Upper lobe of right lung (tissue), 1 donor: ENCODE measurements at places on chromosomes 5 and 9. TPM values are rescaled to one million over a fixed set of nuclear protein-coding genes. Genes with fewer than 3 reads are reported as not detected.

DNA sequence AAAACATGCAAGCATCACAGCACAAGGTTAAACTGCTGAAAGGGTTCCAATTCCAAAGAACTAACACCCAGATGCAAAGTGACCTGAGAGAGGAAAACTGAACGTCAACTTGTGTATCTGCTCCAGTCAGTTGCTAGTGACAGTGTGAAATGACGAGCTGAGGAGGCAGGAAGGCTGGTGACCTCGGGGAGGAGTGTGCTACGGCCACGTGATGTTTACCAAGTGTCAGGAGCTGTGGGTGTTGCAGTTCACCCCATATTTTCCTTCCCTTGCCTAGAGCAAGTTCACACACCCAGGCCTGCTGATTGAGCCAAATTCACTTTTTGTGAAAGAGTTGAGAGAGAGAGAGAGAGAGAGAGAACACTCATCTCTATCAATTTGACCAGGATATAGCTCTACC lies 231.6 kb upstream of the ANKH start:
- H3K27me3 ChIP-seq = no peaks in the 10 kb centered on the region
- no peaks in the 10 kb centered on the region for H3K36me3 ChIP-seq
- H3K27ac ChIP-seq = no peak overlapping the region
- no peaks in the 10 kb centered on the region for H3K4me1 ChIP-seq
- no peak overlapping the region for H3K4me3 ChIP-seq

- H3K27me3 ChIP-seq = peaks cover 12% of the 10 kb centered on the region
- H3K36me3 ChIP-seq = no peaks in the 10 kb centered on the region
- DNase-seq = peak; percentile 89
- peak overlapping the region; percentile 90 for H3K4me3 ChIP-seq
- peak overlapping the region; percentile 90 for H3K27ac ChIP-seq
- H3K4me1 ChIP-seq = peaks cover 15% of the 10 kb centered on the region
Measured at GRCh38 chr9:21801683-21802417, 586 bp upstream of the MTAP start.

GRCh38 chr5:125487231-125487630 lies 740.8 kb upstream of the ZNF608 start:
- peaks cover 11% of the 10 kb centered on the region for H3K4me1 ChIP-seq
- H3K27me3 ChIP-seq = no peaks in the 10 kb centered on the region
- no peak for DNase-seq

DNA sequence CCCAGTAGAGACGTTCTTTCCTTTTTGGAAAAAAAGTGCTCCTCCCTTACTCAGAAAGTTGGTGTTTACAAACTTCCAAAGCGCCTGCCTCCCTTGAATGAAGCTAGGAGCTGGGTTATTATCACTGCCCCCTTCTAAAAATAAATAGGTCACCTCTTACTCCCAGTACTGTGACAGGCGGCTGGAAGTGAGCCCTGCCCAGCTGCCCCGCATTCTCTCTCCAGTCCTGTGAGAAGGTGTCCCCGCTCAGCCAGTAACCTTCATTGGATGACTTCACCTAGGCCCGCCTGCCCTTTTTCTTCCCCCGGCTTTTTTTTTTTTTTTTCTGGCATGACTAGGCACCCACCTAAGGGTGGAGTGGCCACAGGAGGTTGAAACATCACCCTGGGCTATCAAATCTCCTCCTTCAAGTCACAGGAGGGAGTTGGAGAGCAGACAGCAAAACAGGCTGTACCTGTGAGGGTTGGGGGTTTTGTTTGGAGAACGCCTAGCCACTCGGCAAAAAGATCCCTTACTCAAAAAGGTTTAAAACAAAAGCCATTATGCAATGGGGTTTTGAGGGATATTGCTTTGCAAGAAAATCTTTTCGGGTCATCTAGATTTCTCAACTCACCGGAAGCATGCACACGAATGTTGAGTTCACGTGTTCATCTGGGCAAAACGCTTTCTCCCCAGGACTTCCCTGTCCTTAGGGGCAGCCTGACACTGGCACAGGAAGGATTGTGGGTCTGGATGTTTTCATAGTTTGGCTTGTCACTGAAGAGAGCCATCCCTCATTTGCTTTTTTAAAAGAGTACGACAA lies 43.3 kb upstream of the ZNF622 start:
- H3K27me3 ChIP-seq = no peaks in the 10 kb centered on the region
- H3K4me1 ChIP-seq = no peaks in the 10 kb centered on the region
- peak; percentile 78 for DNase-seq

DNA sequence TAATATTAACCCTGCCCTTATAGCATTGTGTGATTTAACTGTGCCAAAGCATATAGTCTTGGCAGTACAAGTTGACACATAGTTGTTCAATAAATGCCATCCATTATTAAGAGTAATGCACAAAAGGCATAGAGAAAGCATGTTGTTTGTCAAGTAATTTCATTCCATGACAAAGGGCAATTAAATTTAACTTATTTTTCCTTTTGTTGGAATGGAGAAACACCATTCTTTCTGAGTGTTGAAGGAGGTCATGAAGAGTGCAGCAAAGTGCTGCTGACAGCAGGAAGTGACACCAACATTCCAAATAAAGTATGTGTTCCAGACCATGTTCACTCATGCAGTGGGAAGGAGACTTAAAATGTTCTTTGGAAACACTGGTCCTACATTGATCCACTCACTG lies 29.1 kb downstream of the ANKDD1B start:
- H3K27me3 ChIP-seq = no peaks in the 10 kb centered on the region
- no peak overlapping the region for H3K4me3 ChIP-seq
- no peaks in the 10 kb centered on the region for H3K4me1 ChIP-seq

GRCh38 chr9:38380872-38381534 lies 11.5 kb upstream of the ALDH1B1 start:
- no peaks in the 10 kb centered on the region for H3K27me3 ChIP-seq
- no peaks in the 10 kb centered on the region for H3K36me3 ChIP-seq
- H3K27ac ChIP-seq = no peak overlapping the region
- no peak for DNase-seq
- H3K4me3 ChIP-seq = no peak overlapping the region
- no peaks in the 10 kb centered on the region for H3K4me1 ChIP-seq

DNA sequence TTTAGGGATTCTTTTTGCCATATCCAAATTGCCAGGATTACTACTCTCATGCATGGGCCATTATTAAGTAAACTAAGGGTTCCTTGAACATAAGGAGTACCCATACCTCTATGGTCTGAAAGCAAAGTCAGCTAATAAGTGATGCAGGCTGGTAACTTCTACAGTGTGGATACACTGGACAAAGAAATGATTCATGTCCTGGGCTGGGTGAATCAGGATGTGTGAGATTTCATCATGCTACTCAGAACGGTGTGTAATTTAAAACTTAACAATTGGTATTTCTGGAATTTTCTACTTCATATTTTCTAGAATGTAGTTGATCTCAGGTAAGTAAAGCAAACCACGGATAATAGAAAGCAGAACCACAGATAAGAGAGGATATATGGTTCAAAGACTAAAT lies 428.8 kb downstream of the CHSY3 start:
- no peaks in the 10 kb centered on the region for H3K36me3 ChIP-seq
- H3K4me1 ChIP-seq = no peaks in the 10 kb centered on the region
- no peaks in the 10 kb centered on the region for H3K27me3 ChIP-seq
- no peak for DNase-seq

DNA sequence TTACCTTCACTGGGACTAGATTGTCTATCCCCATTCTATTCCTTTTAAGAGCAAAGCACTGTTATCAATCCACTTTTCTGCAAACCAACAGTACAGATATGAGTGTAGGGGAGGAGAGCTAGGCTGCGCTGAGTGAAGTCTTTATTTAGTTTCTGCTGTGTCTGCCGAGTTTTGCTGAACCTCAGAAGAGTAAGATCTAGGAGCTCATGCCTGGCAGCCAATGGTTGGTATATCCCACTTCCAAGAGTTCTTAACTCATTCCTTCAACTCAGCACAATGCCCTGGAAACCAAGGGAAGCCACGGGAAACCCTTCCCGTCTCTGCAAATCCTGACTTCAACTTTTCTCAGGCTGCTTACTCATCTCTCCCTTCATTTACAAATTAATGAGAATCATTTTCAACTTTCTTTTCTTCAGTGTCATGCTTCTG lies 58.0 kb upstream of the JAK2 start:
- H3K4me3 ChIP-seq = no peak overlapping the region
- no peak overlapping the region for H3K27ac ChIP-seq
- H3K36me3 ChIP-seq = no peaks in the 10 kb centered on the region
- peaks cover 4% of the 10 kb centered on the region for H3K4me1 ChIP-seq
- DNase-seq = no peak

The DAPK1 gene
- 168 TPM for total RNA-seq

The ASS1 gene
- 96.0 TPM for total RNA-seq

The GPR151 gene
- total RNA-seq = not detected

The GARIN3 gene
- not detected for total RNA-seq

The TRMT10B gene
- 11.8 TPM for total RNA-seq
